Activated naive CD8-positive, alpha-beta T cell treated with anti-CD3 and anti-CD28 coated beads for 36 hours (primary cell): ENCODE measurements at places on chromosomes 11 and 22. TPM values are rescaled to one million over a fixed set of nuclear protein-coding genes. Genes with fewer than 3 reads are reported as not detected.

TSSK2 gene
- total RNA-seq: not detected

PAAF1 gene
- 33.8 TPM for total RNA-seq

TTC28 gene
- total RNA-seq: 1.9 TPM

OR52H1 gene
- total RNA-seq: not detected

MS4A15 gene
- total RNA-seq: not detected

DTX4 gene
- total RNA-seq: 0.49 TPM

SYT7 gene
- total RNA-seq: not detected

SCGB1D2 gene
- total RNA-seq: not detected

FGF4 gene
- total RNA-seq: not detected

ZNF214 gene
- total RNA-seq: not detected

GLB1L3 gene
- total RNA-seq: 9.8 TPM

IL17REL gene
- not detected for total RNA-seq

TMPRSS13 gene
- 3.4 TPM for total RNA-seq

CEND1 gene
- total RNA-seq: 1.0 TPM

ARHGAP8 gene
- 3.2 TPM for total RNA-seq

CST6 gene
- not detected for total RNA-seq

ARL2 gene
- total RNA-seq: 114 TPM

CTTN gene
- total RNA-seq: 11.3 TPM

TBC1D10A gene
- 13.0 TPM for total RNA-seq

DEFB131B gene
- not detected for total RNA-seq

MRGPRF gene
- not detected for total RNA-seq

RIMBP3B gene
- total RNA-seq: 0.19 TPM

TEAD1 gene
- total RNA-seq: 0.68 TPM

KCNJ1 gene
- total RNA-seq: not detected

TRIM51 gene
- total RNA-seq: not detected

DDTL gene
- not detected for total RNA-seq

LMO1 gene
- not detected for total RNA-seq

BACE1 gene
- 1.2 TPM for total RNA-seq

TUB gene
- total RNA-seq: 0.19 TPM

GRIK4 gene
- 0.40 TPM for total RNA-seq

NPTXR gene
- 0.85 TPM for total RNA-seq

HBG2 gene
- not detected for total RNA-seq

VSIG2 gene
- total RNA-seq: 0.18 TPM

KRTAP5-8 gene
- total RNA-seq: not detected

OVCH2 gene
- total RNA-seq: not detected
